ENCODE measurements at places on chromosomes 7 and 10.

GRCh38 chr10:47396311-47396717 is 12.2 kb upstream of the ZNF488 start:
- no peak for DNase-seq

- no peak for DNase-seq
These were observed 3.5 kb downstream of the DENND11 start for GRCh38 chr7:141698247-141699015.

DNA sequence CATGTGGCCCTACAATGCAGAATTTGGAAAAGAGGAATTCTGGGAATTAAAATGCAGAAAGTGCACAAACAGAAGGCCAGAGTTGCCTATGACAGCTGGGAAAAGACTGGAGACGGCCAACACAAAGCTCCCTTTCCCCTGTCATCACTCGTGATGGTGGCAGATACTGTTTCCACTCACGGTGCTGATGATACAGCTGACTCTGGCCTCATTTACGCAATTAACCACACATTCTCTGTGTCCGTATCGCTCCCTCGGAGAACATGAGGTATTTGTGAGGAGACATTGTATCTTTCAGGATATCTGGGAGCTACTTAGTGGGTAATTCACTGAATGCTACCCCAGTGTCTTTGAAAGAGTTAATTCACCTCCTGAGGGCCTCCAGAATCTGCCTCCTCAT is 172.8 kb downstream of the TAX1BP1 start:
- DNase-seq: no peak

DNA sequence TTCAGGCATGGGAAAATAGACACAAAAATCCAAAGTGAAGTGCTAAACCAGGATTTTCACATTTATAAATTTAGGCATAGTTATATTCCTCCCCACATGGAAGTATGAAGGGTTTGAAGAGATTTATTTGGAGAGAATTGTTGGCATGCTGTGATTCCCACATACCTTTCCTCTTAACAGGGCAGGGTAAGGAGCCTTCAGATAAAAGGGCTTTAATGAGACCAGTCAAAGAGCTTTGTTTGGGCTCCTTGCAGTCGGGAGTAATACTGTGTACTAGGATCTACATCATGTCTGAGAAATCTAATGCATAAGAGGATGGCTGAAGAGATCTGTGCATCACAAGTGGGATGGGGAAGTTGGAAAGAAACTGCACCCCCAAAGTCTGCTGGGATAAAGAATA is 140.8 kb upstream of the PTN start:
- no peak for DNase-seq
